ENCODE measurements at places on chromosomes 16 and 17.

DNA sequence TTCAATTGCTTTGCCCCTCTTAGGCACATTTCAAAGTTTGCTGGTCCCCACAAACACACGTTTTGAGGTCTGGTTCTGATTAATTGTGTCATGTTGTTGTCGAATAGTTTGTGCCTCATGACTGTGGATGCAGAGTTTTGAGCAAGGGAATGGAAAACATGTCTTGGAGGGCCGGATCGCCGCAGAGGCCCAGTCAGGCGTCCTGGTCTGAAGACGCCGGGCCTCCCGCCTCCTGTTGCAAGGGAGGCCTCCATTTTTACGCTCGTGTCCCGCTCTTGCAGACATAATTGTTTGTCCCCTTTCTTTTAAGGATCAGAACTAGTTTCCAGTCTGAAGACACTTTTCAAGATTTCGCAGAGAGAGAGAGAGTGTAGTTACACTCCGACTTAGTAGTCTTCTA lies 3.2 kb downstream of the NTN1 start:
- H3K4me1 ChIP-seq, result peaks cover 6% of the 10 kb centered on the region
- H3K27ac ChIP-seq, result no peak overlapping the region

DNA sequence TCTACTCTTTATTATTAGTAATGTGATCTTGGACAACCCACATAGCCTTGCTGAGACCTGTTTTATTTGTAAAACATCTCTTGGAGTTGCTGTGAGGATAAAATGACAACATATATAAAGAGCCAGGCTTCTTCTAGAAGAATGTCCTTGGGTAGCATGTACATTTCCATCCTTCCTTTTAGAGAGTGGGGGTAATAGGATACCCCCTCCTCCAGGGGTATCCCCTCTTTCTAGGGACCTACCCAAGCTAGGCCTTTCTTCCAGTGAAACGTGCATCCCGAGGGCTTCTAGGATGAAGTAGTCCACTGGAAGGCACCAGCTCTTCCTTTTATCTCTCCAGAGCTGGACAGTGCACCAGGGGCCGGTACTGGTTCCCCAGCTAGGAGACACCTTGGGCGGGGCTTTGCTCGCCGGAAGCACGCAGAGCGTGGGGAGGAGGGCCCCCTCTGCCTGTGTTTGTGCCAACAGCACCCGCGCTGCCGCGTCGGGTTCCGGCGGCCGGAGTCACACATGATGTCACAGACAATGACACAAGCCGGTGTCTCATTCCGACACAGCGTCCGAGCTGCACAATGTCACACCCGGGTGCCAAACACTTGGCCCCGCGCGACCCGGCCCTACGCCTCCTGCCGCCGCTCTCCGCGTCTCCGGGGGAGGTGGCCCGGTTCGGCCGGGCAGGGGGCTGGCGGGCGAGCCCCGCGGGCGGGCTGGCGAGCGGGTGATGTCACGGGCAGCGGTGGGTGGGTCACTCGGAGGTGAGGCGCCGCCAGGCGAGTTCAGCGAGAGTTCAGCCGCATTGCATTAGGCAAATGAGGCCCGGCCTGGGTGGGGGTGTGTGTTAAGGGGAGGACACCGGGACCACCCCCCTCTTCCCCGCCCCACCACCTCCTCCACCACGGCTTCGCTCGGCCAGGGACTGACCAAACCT lies 23.4 kb downstream of the GJD3 start:
- DNase-seq, result peak; percentile 92
- peak overlapping the region; percentile 72 for H3K4me3 ChIP-seq
- H3K4me1 ChIP-seq, result peaks cover 76% of the 10 kb centered on the region
- no peaks in the 10 kb centered on the region for H3K27me3 ChIP-seq

DNA sequence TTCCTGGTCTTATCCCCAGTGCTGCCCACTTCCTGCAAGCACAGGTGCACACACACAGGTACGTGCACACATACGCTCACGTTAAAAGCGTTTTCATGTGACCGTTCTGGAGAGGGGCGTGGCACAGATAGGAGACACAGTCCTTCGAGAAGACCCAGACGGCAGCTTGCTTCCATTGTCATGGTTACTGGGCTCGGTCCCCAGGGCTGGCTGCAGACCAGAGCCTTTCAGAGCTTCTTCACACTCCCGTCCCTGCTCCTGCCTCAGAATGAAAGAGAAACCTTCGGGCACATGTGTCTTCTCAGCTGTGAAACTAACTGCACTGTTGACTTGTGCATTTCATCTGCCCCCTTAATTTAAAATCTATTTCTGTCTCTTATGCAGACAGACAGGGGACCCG lies 154.2 kb downstream of the PITPNC1 start:
- no peaks in the 10 kb centered on the region for H3K27me3 ChIP-seq
- DNase-seq, result no peak
- H3K27ac ChIP-seq, result no peak overlapping the region

DNA sequence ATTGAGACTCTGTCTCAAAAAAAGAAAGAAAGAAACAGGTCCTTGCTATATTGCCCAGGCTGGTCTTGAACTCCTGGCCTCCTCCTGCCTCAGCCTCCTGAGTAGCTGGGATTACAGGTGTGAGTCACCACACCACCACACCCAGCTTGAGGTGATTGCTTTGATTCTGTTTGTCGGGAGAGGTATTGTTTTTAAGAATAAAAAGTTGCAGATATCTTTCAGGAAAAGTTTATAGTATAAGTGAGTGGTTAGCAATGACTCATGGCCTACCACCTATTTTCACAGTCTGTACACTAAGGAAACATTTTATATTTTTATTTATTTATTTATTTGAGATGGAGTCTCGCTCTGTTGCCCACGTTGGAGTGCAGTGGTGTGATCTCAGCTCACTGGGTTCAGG lies 45.0 kb downstream of the RHOT1 start:
- H3K4me3 ChIP-seq, result no peak overlapping the region
- H3K36me3 ChIP-seq, result peaks cover 6% of the 10 kb centered on the region
- H3K27ac ChIP-seq, result no peak overlapping the region
- H3K27me3 ChIP-seq, result no peaks in the 10 kb centered on the region
- no peak for DNase-seq

- no peaks in the 10 kb centered on the region for H3K36me3 ChIP-seq
- no peak overlapping the region for H3K4me3 ChIP-seq
- DNase-seq, result no peak
- no peak overlapping the region for H3K27ac ChIP-seq
- H3K27me3 ChIP-seq, result no peaks in the 10 kb centered on the region
Observed at GRCh38 chr16:57301126-57301817, 16.8 kb upstream of the PLLP start.

- H3K4me3 ChIP-seq, result no peak overlapping the region
- no peaks in the 10 kb centered on the region for H3K36me3 ChIP-seq
- no peak overlapping the region for H3K27ac ChIP-seq
- DNase-seq, result no peak
- H3K27me3 ChIP-seq, result no peaks in the 10 kb centered on the region
Observed at GRCh38 chr17:56603486-56604238, 10.2 kb downstream of the NOG start.

- no peaks in the 10 kb centered on the region for H3K36me3 ChIP-seq
- DNase-seq, result no peak
- H3K4me1 ChIP-seq, result peaks cover 3% of the 10 kb centered on the region
- H3K4me3 ChIP-seq, result no peak overlapping the region
- no peak overlapping the region for H3K27ac ChIP-seq
Observed at GRCh38 chr16:19879241-19879792, 5.3 kb downstream of the GPRC5B start.

DNA sequence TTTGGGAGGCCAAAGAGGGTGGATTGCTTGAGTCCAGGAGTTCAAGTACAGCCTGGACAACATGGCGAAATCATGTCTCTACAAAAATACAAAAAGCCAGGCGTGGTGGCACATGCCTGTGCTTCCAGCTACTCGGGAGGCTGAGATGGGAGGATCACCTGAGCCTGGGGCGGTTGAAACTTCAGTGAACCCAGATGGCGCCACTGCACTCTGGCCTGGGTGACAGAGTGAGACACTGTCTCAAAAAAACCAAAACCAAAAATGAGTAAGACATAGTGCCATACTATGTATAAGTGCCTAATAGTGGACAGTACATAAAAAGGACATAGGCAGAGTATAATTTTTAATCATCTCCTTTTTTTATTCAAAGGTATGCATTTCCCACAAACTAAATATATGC lies 4.0 kb downstream of the CTC1 start:
- H3K4me1 ChIP-seq, result peaks cover 40% of the 10 kb centered on the region
- no peak for DNase-seq
- peak overlapping the region; percentile 86 for H3K27ac ChIP-seq
- peaks cover 11% of the 10 kb centered on the region for H3K36me3 ChIP-seq
- no peaks in the 10 kb centered on the region for H3K27me3 ChIP-seq

GRCh38 chr16:90057738-90058173 lies 19.4 kb downstream of the PRDM7 start:
- DNase-seq, result peak; percentile 37
- peaks cover 6% of the 10 kb centered on the region for H3K27me3 ChIP-seq
- no peak overlapping the region for H3K4me3 ChIP-seq
- peaks cover 12% of the 10 kb centered on the region for H3K4me1 ChIP-seq
- no peak overlapping the region for H3K27ac ChIP-seq

DNA sequence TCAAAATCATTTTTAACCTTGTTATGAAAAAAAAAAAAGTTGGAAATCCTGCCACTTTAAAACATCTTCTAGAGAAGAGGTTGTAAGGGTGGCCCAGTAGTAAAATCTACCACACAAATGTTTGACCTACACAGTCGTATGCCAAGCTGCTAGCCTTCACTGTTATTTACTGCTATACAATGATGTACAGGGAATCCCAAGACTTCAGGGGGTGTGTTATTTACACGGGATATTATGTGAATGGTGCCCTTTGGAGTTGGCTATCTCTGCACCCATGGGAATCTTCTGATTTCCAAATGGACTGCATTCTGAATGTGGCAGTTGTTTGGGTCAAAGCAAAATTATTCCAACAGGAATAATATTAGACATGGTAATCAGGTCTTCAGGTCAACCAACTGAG lies 45.9 kb downstream of the STH start:
- H3K36me3 ChIP-seq, result peaks cover 12% of the 10 kb centered on the region
- peaks cover 10% of the 10 kb centered on the region for H3K4me1 ChIP-seq
- no peaks in the 10 kb centered on the region for H3K27me3 ChIP-seq
- H3K27ac ChIP-seq, result peak overlapping the region; percentile 83
- no peak for DNase-seq

Data from activated T-cell treated with anti-CD3 and anti-CD28 coated beads, Interleukin-2, amount 50 U/mL, for 72 hours (primary cell).